CD4-positive, alpha-beta T cell treated with Interleukin-15 for 4 hours (primary cell): ENCODE measurements at places on chromosomes 2 and 18.

GRCh38 chr2:195343540-195343939 lies 313.5 kb upstream of the SLC39A10 start:
- no peak for DNase-seq

DNA sequence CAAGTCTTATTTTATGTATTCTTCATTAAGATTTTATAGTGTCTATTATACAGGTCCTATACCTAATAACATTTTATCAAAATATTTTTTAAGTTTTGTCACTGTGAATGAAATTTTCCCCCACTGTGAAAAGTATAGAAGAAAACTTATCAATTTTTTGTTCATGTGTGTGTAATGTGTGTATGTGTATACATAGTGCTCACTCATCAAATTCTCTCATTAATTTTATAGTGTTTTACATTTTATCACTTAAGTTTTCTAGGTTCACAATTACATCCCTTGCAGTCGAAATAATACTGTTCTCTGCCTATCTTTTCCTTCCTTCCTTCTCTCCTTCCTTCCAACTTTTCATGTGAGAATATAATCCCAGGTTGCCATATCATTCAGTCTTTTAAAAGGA lies 93.2 kb upstream of the FBXO11 start:
- DNase-seq: no peak

- no peak for DNase-seq
Observed at GRCh38 chr2:203646266-203646864, 60.1 kb upstream of the CD28 start.

DNA sequence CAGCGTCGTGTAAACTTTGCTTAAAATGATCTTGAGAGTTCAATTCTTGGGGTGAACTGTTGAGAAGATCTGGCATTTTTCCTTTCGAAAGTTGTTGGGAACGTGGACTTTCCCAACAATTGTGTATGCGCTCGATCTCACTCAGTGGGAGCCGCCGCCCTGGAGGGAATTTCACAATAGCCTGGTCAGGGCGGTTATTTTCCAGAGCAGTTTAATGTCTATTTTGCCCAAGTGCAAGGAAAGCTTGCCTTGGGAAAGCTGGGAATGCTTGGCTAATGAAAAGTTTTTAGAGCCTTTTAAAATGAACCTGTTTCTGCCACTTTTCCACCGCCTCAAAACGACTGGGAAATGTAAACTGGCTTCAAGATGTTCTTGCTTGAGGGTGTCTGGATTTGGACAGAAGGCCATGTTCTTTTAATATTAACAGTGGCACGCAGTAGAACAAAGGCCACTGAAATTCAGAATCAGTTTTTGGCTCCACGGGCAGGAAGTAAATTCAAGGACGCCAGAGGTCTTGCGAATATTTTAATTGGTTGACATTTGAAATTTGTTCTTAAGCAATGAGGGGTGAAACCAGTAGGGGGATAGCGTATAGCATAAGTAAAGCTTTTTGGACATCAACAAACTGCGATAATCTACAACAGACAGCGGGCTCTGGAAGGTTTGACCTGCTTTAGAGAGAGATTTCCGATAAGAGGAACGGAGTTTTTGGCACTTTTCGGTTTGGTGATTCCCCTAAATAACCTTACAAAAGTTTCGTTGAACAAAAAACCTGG lies 1.2 kb downstream of the CFLAR start:
- DNase-seq: peak; percentile 78

DNA sequence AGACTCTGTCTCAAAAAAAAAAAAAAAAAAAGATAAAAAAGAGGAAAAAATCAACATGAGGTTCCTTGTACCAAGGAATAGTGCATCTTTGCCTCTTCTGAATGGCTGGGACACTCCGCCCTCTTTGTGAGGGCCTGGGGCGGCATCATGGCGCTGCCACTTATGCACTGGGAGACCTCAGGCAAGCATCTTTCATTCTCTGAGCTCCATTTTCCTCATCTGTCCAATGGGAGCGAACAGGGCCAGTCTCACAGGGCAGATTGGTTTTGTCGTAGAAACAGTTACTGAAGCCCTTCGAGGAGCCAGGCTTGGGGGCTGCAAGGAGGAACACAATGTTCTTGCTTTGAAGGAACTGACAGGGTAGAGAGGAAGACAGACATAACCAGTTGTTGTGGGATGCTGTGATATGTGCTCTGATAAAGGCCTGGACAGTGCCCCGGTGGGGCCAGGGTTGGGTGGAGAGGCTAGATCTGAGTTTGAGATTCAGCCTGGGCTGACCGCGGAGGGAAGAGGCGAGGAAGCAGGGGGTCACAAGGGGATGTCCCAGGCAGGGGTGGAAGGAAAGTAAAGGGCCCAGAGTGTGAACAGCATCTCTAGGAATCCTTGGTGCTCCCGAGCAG lies 14.1 kb downstream of the ZFP36L2 start:
- DNase-seq: no peak

GRCh38 chr2:98952966-98953365 lies 16.9 kb upstream of the CRACDL start:
- no peak for DNase-seq

- no peak for DNase-seq
Observed at GRCh38 chr2:31893094-31893493, 117.7 kb downstream of the MEMO1 start.

DNA sequence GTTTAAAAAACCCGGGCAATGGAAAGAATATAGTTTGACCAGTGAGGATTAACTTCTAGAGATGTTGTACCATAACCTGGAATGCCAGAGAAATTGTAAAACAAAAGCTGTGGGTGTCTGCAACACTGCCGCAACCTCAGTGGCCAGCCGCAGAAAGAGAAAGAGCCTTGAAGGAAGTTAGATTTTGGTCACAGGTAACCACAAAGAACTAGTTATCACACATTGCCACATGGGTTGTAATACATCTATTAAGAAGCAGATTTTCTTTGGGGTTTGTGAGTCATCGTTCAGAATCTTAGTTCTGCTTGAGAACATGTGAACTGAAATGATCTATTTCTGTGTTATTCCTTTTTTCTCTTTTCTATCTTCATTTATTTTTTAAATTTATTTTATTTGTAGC lies 222.9 kb upstream of the AGAP1 start:
- no peak for DNase-seq

DNA sequence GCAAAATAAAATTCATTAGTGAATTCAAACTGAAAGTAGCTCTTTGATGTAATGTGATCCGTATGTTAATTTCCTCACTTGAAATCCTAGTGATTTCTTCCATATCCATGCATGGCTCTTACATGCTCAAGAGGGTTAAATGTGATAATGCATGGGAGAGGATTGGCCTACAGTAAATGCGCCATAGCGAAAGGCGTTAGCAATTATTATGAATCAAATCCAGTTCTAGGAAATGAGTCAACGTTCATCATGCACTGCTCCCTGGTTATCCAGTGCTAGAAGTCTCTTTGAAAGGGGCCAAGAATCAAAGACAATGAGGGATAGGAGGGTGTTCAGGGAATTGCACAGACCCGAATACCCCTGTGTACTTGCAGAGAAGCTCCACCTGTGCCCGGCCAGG lies 101.4 kb upstream of the RASGRP3 start:
- DNase-seq: no peak

- no peak for DNase-seq
Observed at GRCh38 chr18:48947092-48947491, 3.7 kb downstream of the SMAD7 start.

- DNase-seq: no peak
Observed at GRCh38 chr2:168649562-168649961, 152.9 kb upstream of the NOSTRIN start.

GRCh38 chr2:226495466-226496272 lies 304.0 kb downstream of the IRS1 start:
- DNase-seq: no peak

DNA sequence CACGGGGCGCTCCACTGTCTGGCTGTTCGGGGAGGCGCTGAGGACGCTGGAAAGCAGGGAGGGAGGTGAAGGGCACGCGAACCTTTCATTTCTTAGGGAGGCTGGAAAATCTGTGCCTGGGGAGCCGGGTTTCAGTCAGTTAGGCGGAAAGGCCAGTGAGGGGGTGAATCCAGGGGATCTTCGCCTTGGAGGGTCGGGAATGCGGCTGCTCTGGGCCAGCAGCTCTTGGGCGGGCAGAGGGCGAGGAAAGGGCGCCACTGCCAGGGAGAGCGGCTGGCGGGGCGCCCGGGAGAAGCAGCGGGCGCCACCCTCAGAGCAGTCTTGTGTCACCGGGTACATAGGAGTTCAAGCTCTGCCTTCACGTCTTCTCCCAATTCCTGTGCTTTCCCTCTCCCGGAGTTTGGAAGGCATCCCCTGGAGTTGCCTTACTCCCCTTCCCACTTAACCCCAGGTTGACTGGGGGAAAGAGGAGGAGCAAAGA lies 1.4 kb downstream of the CCDC85A start:
- DNase-seq: no peak

DNA sequence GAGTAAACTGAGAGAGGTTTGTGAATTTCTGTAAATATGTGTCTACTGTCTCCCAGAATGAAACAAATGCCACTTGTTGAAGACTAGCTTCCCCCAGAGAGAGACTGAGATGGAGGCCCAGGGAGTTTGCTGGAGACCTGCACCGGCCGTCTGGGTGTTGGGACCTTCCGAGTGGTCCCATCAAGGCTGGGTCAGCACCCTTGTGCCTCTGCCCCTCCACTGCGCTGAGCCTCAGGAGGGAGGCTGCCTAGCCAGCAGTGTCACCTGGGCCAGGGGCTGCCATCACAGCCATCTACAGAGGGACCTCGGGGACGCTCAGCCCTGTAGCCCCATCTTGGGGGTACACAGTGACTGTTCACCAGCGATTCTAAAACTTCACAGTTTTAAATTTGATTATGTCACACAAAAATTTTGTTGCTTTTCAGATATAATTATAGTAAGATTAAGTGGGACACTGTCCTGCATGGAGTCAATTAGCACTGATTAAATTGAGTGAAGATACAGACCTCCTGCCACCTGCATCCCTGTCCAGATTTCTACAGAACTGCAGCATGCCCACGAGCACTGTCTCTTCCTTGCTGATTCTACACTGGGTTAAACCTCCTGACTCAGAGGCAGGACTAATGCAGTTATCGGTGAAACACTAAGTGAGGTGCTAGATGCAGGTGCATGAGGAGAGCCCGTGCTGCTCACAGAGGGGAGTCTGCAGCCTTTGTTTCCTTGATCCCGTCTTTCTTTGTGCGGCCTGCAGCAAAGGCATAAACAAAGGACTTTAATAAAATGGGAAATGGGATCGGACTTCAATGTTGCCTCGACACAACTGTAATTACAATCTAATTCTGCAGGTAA lies 50.5 kb downstream of the TMEM18 start:
- DNase-seq: no peak

- no peak for DNase-seq
Observed at GRCh38 chr18:1976484-1976883, 594.8 kb downstream of the METTL4 start.

- DNase-seq: no peak
Observed at GRCh38 chr18:75130591-75131328, 78.2 kb downstream of the PTGR3 start.

- DNase-seq: no peak
Observed at GRCh38 chr18:77077941-77078689, 54.5 kb downstream of the MBP start.

- no peak for DNase-seq
Observed at GRCh38 chr2:167862782-167863181, 384.6 kb downstream of the STK39 start.

GRCh38 chr18:54835944-54836343 lies 7.7 kb downstream of the RAB27B start:
- no peak for DNase-seq

GRCh38 chr18:79742076-79742475 lies 55.7 kb upstream of the KCNG2 start:
- DNase-seq: no peak

DNA sequence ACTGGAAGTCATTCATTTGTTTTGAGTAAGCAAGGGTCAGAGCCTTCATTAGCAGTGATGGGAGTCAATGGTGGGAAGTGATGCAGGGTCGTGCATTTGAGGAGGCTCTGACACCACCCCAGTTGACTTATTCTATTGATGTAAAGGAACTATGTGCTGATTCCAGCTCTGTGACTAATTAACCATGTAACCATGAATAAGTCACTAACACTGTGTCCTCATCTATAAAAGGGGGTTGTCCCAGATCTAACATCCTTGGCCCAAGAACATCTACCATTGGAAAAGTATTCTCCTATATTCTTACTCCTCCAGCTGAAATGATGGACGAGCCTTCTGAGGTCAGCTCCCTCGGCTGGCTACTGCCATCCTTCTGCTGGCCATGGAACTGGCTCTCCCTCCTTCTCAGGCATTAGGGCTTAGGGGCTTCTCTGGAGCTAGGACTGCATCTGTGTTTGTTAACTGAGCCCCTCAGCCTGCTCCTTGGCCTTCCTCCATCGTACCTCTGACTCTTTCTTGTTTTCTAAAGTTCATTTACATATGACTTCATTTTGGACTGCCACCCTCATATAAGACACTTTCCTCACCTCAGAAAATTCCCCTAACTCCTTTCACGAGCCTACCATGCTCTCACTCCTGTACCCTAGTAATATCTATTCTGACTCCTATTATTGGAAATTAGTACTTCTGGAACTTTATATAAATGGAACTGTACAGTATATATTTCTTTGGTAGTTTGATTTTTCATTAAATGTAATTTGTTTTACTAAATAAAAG lies 115.5 kb downstream of the KCTD1 start:
- no peak for DNase-seq

- DNase-seq: no peak
Observed at GRCh38 chr2:52097071-52097470, 1065.1 kb upstream of the NRXN1 start.

DNA sequence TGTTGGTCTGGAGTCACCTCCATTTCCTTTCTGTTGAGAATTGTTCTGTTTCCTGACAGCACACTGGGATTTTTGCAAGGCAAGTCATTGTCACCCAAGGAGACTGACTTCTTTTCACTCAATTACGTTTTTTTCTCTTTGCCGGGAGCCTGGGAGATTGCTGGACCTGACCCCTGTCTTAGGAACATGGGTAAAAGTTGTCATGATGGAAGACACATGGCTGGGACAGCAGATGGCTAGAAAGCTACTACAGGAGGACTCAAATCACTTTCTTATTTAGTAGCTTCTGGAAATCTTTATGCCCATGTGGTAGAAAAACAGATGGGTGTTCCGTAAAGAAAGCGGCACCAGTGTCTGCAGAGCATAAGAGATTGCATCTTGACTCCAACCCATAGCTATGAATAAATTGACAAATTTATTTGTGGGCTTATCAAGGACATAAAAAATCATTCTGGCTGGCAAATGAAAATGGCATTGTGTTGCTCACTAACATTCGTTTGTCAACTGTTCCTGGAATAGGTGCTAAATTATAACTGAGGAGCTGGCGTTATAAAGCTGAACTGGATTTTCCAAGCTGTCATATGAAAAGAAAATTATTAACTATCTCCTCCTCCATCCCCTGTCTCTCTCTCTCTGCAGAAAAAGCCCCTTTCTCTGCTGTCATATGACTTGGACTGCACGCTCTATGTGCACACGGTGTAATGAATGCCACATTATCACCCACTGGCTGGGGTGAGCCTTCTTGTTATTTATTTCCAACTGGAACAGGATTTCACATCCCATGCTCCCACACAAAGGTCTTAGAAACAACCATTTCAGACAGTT lies 159.8 kb downstream of the SH3RF3 start:
- no peak for DNase-seq

- DNase-seq: no peak
Observed at GRCh38 chr2:17306706-17307105, 211.5 kb downstream of the RAD51AP2 start.

- DNase-seq: no peak
Observed at GRCh38 chr2:219490186-219490585, 8.5 kb upstream of the GMPPA start.
